CD4-positive, alpha-beta T cell treated with Interleukin-2 at 100 ng/mL for 4 hours (primary cell): ENCODE measurements at places on chromosomes 2 and 18.
A peak's percentile ranks its signal among the peaks of the same experiment; 100 is the strongest.

GRCh38 chr2:95040426-95040825, 14.9 kb downstream of the MAL start:
- no peak for DNase-seq

GRCh38 chr2:105373895-105374401, 24.9 kb downstream of the FHL2 start:
- peak; percentile 39 for DNase-seq

DNA sequence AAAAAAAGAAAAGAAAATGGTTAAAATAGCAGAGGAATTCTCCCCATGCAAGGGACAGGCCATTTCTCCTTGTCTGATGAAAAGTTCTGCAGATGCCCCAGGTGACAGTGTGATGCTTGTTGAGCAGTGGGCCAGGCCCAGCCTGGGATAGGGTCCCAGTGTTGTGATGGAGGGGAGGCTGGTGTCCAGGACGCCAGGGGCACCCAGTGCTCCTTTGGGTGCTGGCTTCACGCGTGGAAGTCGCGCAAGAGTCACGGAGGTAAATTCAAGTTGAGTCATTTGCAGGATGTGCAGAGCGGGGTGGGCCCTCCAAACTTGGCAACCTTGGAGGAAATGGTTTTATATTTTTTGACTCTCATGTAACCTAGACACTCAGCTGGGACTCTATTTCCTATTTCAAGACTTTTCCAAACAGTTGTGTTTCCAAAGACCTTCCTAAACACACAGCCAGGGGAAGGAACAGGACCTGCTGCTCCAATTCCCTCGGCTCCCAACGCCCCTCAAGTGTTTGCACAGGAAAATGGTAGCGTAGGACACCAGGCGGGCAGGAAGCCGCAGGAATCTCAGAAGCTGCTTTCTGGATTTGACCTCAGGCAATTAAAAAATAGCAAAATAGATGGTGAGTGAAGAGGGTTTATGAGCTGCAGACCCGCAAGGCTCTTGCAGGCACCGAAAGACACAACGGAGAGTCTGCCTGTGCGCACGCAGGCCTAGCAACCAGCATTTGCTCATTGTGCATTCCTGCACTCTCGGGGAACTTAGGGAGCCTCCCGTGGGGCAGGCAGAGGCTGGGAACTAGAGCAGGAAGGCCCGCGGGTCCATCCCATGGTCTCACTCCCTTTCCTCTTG, 107.1 kb upstream of the ODC1 start:
- DNase-seq: no peak

DNA sequence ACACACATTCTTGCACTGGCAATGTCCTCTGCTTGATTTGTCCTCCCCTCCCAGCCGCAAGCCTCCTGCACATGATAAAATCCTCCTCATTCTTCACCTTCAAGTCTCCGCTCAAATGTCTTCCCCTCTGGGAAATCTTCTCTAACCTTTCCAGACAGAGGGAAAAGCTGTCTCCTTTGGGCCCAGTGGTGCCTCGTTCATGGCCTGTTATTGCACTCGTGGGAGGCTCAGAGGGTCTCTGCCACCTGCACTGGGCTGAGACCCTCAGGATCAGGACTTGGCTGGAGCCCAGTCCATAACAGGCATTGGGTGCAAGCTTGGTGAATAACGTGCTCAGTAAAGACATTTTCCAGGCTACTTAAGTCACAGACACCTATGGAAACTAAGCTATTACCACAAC, 68.6 kb downstream of the PTGR3 start:
- DNase-seq: no peak

DNA sequence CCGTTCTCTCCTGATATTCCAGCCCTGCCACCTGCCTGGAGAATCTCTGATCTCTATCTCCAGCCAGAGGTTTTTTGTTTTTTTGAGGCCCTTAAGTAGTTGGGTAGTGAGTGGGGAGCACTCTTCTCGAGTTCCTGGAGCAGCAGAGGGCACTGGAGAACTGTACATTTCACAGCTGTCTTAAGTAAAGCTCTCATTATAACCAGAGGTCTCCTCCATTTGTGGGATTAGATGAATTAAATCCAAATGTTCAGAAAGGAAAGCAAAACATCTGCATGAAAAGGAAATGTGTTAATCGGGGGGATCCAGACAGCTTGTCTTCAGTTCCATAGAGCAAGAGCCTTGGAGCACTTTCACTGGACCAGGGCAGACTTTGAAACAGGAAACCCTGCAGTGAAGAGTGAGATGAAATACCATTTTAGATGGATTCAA, 32.8 kb downstream of the AOX1 start:
- DNase-seq: no peak

DNA sequence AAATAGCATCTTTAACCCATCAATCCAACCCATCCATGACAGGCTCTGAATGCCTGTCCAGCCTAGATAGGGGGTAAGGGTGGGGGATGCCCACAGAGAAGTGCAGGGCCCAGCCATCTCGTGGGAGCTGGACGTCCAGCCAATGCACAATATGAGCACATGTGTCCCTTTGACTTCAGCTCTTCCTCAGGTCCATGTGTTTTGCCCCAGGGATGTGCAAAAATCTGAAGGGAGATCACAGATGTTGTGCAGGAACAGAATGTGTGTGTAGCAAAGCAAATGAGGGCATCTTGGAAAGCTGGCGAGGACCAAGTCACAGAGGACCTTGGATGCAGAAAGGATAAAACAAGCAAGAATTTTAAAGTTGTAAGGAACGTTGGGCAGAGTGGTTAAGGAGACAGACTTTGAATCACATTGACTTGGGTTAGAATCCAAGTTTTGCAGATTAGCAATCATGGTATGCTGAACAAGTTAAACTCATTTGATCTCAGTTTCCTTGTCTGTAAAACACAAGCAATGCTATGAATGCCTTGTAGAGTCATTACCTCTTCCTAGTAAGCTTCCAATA, 104.5 kb downstream of the TTC32 start:
- DNase-seq: no peak

GRCh38 chr18:41004324-41004723, 950.7 kb upstream of the PIK3C3 start:
- no peak for DNase-seq

- DNase-seq: no peak
Observed at GRCh38 chr2:30713698-30714097, 93.5 kb downstream of the CAPN13 start.

DNA sequence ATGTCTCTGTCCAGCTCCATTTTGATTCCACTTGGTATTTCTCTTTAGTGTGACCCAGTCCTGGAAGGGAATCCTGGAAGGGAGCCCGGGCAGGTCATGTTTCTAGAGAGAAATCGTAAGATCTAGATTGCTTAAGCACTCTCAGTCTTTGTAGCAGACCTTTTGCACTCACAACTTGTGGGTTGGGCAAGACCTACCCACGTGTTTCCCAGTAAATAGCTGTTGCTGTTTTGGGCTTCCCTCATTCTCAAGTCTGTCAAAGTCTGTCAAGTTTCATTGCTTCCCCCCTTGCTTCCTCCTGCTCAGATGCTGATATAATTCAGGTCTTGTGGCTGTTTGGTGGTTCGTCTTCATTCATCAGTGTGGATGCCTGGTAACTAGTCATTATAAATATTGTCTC, 17.4 kb upstream of the NEMP2 start:
- DNase-seq: peak; percentile 43

DNA sequence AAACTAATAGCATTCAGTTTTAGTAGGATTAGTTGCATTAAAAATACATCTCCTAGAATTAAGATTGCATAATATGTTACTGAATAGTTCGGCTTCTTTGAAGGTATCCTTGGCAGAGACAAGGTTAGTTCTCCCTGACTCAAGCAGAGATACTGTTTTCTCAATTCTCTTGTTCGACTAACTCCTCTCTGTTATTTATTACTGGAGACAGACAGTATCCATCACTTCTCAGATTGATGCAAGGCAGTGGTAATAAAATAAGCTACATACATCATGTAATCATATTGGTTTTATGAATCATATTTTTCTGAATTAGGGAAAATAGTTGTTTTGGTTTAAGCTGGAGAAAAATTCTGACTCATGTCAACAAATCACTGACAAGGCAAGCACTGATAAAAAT, 134.8 kb downstream of the SLC8A1 start:
- no peak for DNase-seq

DNA sequence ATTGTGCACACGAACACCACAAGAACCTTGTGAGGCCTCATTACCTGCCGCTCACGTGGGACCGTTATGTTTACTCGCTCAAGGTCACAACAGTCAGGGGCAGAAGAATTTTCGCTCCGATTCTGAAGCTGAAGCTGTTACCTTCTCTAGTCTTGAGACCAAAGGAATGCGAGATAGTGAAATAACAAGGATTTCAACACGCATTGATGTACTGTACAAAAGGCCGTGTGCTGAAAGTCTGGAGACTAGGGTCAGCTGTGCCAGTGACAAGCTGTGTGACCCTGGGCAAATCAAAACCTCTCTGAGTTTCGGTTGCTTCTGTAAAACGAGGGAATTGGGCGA, 583 bp downstream of the NEMP2 start:
- DNase-seq: peak; percentile 62

GRCh38 chr2:157790780-157791179, 85.3 kb downstream of the ACVR1 start:
- DNase-seq: no peak

DNA sequence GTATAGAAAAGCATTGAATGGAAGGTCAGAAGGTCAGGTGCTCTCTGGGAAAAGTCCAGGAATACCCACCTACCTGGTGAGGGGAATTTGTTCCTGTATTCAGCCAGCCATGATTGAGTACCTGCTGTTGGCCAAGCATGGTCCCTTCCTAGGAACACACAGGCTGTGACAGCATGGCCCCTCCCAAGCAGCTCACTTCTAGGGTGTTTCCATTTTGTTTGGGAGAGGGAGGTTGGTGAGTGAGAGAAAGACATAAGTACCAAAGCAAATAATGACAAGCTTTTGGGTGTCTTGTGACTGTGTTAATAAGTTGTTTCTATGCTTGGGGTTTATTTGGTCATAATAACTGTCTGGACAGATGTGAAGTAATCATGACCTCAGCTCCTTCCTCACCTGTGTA, 46.3 kb downstream of the CABLES1 start:
- no peak for DNase-seq

DNA sequence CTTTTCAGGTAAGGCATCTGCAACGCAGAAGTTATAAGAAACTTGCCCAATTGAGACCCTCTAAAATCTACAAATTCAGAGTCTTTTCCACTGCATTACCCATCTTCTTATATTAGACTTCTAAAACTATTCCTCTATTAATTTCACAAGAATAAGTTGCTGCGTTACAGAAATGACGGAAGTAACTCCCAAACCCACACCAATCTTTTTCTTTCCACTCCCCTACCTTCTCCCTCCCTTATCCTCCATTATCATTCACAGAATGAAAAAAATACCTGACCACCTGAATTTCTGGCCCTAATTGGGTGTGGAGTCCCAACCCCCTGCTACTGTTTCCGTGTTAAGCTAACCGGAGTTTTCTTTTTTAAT, 689 bp downstream of the RPRD1A start:
- DNase-seq: no peak

GRCh38 chr2:4416431-4416830, 713.1 kb downstream of the DCDC2C start:
- no peak for DNase-seq

GRCh38 chr18:21164548-21165095, 53.0 kb upstream of the ROCK1 start:
- no peak for DNase-seq

DNA sequence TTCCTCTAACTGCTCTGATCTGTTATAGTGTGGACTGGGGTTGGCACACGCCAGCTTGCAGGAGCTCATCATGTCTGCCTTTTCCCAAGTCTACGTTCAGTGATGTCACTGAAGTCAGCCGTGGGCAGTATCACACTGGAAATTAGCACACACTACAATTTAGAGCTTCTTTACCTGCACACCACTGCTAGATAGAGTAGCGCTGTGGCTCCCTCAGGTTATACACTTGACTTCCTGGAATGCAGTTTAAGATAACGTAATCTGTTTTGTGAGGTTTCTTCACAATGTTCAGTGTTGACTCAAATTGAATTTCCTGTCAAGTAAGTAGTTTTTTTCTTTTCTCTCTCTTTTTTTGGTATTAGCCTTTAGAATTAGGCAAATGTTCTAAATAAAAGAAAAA, 487.2 kb downstream of the DCDC2C start:
- no peak for DNase-seq

DNA sequence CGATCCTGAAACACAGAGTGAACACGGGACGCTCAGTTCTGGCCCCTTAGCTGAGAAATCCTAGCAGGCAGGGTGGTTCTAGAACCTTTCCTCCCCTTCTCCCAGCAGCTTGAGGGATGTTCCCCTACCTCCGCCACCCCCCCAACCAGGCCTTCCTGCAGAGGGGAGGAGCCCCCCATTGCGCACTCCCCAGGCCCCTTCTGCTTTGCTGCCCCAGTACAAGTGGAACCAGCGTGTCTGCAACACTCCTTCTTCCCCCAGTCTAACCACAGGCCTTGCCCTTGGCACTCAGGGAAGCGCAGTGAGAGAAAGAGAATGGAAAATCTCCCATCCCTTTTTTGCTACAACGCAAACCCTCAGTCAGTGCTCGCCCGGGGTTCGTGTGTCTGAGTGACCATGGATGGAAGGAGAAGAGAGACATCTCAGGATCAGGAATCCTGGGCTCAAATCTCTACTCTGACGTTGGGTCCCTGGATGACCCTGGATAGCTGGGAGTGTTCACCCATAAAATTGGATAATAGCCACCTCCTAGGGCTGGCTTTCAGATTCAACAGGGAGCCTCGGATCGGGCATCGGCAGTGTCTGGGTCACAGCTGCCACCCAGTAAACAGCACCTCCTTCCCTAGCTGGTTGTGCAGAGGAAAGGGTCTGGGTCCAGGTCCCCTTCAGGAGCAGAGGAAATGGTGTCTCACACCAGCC, 3.7 kb downstream of the NPPC start:
- no peak for DNase-seq
